ENCODE measurements at places on chromosomes 6 and 20.

DNA sequence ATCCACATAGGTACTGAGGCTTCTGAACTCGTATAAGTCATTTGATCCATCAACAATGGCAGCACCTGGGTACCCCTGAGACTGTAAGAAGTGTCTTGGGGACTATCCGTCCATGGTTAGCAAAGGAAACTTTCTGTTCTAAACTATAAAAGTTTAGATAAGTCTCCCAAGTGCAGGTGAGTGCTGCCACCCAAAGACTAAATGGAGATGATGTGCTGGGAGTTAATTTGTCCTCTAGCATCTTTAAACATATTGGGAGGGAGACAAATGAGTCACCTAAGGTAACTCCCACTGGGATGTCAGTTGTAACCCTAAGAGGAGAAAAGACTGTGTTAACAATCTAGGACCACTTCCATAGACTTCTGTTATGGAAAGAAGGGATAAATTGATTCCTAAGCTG is 6.2 kb downstream of the BEND6 start:
- DNase-seq = no peak

- DNase-seq = no peak
Measured at GRCh38 chr20:1322511-1323245, 6.3 kb downstream of the SDCBP2 start.

GRCh38 chr6:140970485-140970884 is 1162.2 kb upstream of the GJE1 start:
- DNase-seq = no peak

DNA sequence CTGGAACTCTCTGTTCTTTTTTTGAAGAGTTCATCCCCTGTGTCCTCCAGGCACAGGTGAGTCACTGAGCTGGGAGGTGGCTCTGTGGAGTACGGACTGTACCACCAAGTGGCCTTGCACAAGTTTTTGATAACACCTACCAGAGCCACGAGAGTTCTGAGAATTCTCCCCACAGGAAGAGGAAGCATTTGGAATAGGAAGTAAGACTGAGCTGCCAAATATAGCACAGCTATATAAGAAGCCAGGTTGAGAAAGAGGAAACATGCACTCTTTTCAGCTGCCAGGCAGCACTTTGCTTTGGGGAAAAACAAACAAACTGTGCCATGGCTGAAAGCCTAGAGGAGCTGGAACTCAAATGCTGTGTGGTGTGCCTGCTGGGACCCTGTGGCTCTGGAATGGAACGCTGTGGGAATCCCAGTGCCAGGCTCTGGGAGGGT is 70.8 kb upstream of the RIPOR2 start:
- DNase-seq = peak; percentile 14

DNA sequence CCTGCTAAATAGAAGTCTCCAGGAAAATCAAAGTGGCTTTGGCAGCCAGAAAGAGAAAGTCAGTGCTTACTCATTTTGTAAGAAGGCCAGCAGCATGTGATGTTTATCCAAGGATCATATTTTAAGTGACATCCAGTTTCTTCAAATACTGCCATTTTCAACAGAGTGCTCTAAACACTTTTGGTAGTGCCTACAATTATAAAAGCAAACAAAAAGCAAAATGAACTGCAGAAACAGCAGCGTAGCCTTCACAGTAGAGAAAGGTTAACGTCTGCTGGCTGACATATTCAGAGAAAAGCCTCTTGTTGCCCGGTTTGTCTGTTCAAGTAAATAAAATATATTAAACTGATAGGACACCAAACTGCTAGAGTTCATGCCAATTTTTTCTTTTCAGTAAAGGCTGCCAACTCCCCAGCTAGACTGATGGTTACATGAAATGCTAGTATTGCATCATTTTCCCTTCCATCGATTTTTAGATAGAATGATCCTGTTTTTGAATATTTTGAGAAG is 705.7 kb upstream of the SLC35B3 start:
- DNase-seq = no peak

- no peak for DNase-seq
Measured at GRCh38 chr6:47022191-47022590, 19.9 kb downstream of the ADGRF1 start.

GRCh38 chr6:29685718-29686326 is 4.9 kb upstream of the ZFP57 start:
- DNase-seq = no peak
